ENCODE measurements at places on chromosomes 5 and 9. TPM values are rescaled to one million over a fixed set of nuclear protein-coding genes. Genes with fewer than 3 reads are reported as not detected.

DNA sequence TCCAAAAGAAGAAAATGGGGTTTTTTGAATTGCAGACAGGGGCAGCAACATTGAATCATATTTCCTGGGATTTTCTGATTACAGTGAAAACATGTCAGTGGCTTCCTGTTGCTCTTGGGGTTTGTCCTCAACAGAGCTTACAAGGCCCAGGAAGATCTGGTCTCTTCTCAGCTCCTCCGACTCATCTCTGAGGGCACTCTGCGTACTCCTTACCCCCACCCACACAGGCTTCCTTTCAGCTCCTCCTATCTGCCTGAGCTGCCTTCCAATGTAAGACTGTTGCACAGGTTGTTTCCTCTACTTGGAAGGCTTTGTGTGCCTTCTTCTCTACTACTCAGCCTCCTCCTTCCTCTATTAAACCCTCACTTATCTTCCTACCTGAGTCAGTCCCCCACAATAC is 245.1 kb upstream of the MEF2C start:
- no peak for DNase-seq

GRCh38 chr9:124295159-124295794 is 37.5 kb downstream of the NEK6 start:
- no peak for DNase-seq

- no peak for DNase-seq
Observed at GRCh38 chr5:173263566-173263965, 28.6 kb upstream of the NKX2-5 start.

C7 gene
- total RNA-seq = 105 TPM

- no peak for DNase-seq
Observed at GRCh38 chr5:149633476-149634350, 52.4 kb downstream of the ARHGEF37 start.

GRCh38 chr5:34474573-34475021 is 181.5 kb upstream of the RAI14 start:
- DNase-seq = no peak

- no peak for DNase-seq
Observed at GRCh38 chr9:87862536-87863268, 20.0 kb upstream of the SPATA31E1 start.

- no peak for DNase-seq
Observed at GRCh38 chr5:74295141-74295540, 345.4 kb downstream of the ENC1 start.

INSL4 gene
- not detected for total RNA-seq

- DNase-seq = no peak
Observed at GRCh38 chr5:89471115-89471514, 588.1 kb upstream of the MEF2C start.

GRCh38 chr5:45694971-45695803 is 993 bp downstream of the HCN1 start:
- no peak for DNase-seq

CDH18 gene
- not detected for total RNA-seq

SPATA24 gene
- 1.2 TPM for total RNA-seq

DNA sequence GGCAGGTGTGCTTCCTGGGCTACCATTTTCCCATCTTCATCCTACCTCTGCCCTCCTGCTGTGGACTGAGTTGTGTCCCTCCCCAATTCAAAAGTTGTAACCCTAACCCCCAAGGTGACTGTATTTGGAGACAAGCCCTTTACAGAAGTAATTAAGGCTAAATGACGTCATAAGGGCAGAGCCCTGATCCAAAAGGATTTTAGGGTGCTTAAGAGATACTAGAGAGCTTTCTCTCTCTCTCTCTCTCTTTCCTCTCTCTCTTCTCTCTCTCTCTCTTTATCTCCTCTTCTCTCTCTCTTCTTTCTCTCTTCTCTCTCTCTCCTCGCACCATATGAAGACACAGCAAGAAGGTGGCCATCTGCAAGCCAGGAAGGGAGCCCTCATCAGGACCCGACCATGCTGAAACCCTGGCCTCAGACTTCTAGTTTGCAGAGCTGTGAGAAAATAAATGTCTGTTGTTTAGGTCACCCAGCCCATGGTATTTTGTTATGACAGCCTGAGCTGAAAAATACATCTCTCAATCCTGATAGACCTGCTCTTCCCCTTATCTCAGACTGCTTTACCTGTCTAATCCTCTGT is 36.0 kb upstream of the TEX48 start:
- no peak for DNase-seq

DNA sequence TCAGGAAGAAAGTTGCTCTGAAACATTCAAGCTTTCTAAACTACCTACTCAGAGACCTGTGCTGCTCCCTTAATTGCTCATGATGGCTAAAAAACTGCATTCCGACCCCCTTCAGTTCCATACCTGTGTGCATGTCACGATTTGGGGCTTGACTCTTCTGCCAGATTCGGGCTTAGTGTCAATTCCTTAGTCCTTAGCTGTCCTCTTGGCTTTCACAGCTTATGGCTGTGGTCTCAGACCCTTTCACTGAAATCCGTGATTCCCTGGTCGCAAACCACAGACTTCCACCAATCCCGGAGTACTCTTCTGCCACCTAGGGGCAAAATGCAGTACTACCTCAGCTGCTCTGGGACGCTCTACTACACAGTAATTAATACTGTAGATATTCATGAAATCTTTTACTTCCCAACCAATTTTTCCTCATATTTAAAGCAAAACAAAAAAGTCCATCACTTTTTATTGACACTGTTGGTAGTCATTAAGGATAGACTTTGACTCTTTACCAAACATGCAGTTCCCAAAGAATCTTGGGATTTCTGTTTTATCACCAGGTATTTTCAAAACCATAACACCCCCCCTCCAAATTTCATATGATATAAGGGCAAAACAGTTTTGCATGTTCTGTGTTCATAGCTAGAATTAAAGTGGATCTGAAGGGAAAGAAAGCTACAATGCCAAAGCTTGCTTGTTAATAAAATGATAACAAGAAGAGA is 617.4 kb downstream of the SLCO4C1 start:
- peak; percentile 2 for DNase-seq

GRCh38 chr5:180611140-180611850 is 20.0 kb upstream of the SCGB3A1 start:
- no peak for DNase-seq

DNA sequence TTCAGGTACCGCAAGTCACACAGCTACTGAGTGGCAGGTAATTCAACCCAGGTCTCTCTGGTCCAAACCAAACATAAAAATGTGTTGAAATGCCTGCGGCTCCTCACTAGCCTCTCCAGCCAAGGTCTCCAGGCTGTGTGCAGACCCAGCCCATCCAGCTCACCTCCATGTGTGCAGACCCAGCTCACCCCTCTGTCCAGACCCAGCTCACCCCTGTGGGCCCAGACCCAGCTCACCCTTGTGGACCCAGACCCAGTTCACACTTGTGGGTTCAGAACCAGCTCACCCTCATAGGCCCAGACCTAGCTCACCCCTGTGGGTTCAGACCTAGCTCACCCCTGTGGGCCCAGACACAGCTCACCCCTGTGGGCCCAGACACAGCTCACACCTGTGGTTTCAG is 188.0 kb upstream of the ADCY2 start:
- DNase-seq = no peak

DNA sequence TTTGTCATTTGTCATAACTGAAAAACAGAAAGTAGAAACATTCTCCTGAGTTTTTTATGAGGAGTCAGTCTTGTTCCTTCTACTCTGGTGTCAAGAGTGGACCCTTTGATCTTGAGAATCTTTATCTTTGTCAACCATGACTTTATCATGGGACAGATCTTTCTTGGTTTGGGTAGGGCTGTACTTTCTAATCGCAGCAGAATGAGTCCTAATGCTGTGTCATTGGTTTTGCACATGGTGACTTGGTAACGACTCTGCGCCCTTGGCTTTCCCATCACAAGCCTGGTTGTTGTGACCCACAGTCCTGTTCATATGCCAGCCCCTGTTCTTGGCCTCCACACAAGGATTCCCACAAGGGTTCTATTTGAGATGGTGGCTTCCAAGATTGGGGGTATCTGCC is 45.6 kb downstream of the AOPEP start:
- DNase-seq = no peak

DNA sequence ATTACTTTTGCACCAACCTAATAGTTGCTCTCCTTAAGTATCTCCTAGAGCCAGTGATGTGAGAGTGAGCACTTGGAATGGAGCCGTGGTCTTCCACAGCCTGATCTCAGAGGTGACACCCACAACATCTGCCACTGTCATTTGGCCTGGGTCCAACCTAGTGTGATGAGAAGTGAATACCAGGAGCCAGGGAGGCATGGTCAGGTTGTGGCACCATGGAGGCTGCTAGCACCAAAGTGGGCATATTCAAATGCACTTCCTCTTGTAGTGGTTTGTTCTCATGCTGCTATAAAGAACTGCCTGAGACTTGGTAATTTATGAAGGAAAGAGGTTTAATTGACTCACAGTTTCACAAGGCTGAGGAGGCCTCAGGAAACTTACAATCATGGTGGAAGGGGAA is 22.6 kb upstream of the CEP72 start:
- no peak for DNase-seq

SPINK1 gene
- total RNA-seq = 3.4 TPM

DNA sequence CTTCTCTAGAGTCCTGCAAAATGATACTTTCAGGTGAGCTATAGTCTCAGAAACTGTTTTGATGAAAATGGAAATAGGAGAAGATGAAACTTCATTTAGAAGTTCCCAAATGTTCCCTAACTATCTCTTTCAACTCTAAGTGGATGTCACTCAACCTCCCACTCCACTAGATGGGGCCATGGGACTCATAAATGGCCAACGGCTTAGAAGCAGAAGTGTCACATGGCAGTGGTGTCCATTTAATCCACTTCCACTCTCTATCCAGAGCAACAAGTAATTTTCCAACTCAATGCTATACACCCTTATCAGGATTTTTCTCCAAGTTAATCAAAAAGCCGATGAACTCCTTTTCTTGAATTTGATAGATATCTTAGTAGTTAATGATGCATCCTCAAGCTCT is 295.7 kb downstream of the EDIL3 start:
- DNase-seq = no peak

- DNase-seq = no peak
Observed at GRCh38 chr9:7246917-7247522, 489.2 kb downstream of the KDM4C start.

LIFR gene
- total RNA-seq = 110 TPM

FSD1L gene
- 3.5 TPM for total RNA-seq

RNF183 gene
- total RNA-seq = not detected

TMEM174 gene
- total RNA-seq = not detected

DNA sequence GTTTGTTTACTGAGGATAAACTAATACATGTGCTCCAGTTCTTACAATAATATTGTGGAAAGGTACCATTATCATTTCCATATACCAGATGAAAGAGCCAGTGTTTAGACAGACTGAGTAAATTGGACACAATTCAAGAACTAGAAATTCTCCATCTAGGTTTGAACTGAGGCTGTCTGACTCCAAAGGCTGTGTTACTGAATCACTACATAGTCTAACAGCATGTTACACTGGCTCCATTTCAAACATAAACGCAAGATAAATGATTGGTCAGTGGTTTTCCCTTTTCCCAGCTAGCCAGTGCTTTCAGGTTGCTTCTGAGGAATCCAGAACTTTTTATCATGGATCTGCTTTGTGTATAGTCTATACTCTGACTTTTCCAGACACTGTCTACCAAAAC is 8.1 kb downstream of the SPDL1 start:
- no peak for DNase-seq

STKLD1 gene
- total RNA-seq = not detected

DNA sequence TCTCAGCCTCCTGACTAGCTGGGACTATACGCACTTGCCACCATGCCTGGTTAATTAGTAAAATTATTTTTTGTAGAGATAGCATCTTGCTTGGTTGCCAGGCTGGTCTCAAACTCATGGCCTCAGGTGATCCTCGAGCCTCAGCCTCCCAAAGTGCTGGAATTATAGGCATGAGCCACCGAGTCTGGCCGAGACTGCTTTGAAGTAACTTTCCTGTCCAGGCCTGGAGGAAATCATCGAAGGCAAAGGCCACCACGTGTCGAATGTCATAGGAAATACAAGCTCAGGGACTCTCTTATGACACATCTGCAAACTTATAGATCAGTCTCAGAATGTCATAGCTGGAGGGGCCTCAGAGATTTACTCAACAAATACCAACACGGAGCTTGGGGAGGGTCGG is 25.1 kb downstream of the RAPGEF1 start:
- DNase-seq = no peak

DNA sequence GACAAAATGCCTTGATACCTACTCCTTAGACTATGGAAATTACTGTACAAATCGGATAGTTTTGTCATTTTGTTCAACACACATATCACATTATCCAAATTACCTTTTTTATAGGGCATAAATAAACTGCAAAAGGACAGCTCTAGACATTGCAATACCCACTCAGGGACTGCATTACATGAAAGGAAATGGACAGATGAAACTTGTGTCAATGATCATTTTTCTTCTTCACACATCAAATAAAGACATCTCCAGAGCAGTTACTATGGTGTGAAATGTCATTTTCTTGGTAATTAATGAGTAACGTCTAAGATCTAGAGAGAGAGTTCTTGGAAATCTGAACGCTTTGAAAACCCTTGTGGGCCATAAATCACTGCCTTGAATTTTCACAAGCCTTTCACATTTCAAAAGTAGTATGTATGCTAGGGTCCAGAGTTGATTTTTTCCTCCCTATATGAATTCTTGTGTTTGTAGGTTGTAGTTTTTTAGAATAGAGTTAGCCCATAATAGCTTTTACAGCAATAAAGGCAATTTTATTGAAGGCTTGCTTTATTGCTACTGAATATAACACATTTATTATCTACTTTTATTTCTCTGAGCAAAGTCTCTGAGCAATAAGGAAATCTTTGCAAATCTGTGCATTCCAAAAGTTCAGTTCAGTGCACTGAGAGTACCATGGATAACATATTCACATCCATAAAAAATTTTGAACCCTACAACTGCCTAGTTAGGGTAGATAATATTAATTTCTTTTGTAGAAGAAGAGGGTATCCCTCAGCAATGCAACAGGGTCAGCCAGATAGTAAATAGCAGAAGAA is 358.0 kb upstream of the PCSK5 start:
- DNase-seq = no peak

FAM219A gene
- 19.2 TPM for total RNA-seq

DNA sequence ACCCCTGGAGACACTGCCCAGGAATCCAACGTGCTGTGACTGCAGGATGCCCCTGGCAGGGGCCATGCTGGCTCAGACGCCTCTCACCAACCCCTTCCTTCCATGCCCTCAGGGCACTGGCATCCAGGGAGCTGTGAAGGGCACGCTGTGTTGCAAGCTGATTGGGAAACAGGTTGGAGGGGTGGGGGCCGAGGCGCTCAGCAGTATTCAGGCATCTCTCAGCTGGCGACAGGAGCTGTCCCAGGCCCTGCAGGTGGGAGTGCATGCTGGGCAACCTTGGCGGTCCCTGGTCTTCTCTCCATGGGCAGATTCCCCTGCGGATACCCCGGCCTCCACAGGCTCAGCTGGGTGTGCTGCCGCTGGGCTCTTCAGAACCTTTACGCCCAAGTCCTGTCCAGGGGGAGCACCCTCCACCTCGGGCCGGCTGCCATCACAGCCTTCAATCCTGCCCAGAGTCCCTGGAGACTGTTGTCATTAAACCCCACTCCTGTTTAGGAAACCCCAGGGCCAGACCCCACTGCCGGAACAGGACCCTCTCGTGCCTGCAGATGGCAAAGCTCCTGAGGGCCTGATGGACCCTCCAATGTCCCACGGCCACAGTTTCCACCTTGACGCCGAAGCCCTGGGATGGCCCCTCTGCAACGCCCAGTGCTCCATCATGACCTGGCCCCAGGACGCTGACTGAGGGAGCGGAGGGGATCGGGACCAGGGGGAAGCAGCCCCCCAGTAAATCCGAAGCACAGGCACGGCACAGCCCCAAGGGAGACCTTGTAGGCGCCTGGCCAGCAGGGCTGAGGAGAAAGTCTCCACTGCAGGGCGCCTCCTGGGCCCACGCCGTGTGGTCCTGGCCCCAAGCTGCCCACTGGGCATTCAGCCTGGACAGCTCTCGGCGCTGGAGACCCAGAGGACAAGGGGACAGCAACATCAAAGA is 9.3 kb downstream of the TPPP start:
- DNase-seq = no peak

ZNF622 gene
- total RNA-seq = 27.6 TPM

UBE2D2 gene
- total RNA-seq = 66.7 TPM
